ENCODE measurements at places on chromosomes 7 and 10.

DNA sequence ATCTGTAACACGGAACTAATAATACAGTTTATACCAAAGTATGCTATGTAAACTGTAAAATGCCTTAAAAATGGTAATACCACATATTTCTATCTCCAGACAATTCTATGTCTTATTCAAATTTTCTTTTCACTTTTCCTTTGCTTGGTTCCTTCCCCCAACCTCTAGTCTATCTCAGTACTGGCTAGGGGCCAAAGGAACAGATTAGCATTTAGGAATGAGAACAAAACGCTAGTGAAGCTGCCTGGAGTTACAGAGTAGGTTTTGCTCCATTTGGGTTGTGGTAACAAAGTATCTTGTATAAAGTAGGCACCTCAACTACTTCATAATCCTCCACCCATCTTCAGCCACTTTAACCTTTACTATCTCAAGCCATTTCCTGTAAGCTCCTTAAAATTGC lies 94.1 kb downstream of the HBP1 start:
- DNase-seq, result no peak

DNA sequence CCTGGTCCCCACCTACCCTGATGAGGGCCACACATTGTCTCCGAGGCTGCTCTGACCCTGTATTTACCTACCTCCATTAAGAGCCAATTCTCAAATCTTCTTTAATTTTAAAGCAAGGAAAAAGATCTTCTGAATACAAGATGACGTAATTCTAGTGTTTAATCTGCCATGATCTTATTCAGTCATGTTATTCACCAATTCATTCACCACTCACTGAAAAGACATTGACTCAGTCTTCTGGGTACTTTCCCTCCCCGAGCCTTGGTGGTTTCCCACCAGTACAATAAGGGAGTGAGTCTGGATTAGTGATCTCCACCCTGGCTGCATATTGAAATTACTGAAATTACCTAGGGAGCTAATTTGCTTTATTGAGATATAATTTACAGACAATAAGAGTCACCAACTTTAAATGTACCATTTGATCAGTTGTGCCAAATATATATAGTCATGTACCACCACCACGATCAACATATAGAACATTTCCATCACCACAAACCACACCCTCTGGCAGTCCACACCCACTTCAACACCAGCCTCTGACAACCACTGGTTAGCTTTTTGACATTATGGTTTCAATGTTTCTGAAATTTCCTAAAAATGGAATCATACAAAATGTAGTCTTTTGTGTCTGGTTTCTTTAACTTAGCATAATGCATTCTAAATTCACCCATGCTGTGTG lies 117.5 kb upstream of the UNC5B start:
- peak; percentile 29 for DNase-seq

DNA sequence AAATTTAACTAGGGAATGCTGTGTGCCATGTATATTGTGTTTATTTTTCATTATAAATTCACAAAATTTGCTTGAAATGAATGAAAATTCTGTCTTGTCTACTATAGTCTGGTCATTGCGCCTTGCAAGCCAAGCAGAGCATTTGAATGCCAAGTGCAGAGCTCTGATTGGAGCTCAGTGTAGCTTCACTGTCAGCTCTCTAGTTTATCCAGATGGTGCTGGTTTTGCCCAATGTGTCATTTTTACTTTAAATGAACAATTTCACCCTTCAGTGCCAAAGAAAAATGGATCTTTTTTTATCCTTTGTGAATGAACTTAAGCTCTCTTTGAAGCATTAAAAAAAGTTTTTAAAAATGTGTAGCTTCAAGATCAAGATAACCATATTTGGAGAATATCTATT lies 225.6 kb upstream of the CACNA2D1 start:
- no peak for DNase-seq

DNA sequence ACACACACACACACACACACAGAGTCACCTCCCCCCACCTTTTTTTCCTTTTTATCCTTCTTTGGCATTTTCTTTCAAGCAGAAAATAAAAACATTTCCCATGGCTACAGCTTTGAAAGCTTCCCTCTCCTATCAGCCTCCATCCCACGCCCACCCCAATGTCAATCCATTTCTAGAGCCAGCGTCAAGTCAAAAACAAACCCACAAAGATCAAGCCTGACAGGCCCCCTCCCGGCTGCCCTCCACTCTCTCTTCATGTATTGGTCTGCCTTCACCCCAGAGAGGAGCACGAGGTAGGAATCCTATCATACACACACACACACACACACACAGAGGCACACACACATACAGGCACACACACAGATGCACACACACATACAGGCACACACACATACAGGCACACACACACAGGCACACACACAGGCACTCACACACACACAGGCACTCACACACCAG lies 8.0 kb upstream of the TNRC18 start:
- no peak for DNase-seq

DNA sequence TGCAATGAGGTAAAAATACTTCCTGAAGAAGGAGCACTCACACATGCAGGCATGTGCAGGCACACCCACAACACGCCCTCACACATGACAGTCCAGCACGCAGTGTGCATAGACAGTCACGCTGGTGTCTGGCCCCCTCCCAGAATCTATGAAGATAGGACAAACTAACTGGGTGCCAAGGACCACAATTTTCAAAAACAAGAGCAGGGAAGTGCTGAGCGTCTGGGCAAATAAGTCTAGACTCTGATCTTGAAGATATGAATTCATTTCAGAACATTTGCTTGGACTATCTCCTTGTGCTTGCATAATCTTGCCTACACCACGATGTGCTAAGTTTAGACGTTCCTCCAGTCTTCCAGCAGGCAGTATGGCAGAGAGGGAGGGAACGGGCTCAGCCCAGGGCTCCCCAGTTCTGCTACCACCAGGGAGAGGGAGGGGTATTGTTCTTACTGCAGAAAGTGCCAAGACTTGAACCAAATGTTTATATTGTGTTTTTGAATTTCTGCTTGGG lies 276.5 kb upstream of the KLF6 start:
- no peak for DNase-seq

GRCh38 chr10:55141892-55142291 lies 340.9 kb upstream of the PCDH15 start:
- no peak for DNase-seq

GRCh38 chr7:108146070-108146842 lies 16.1 kb upstream of the LAMB4 start:
- DNase-seq, result peak; percentile 32

DNA sequence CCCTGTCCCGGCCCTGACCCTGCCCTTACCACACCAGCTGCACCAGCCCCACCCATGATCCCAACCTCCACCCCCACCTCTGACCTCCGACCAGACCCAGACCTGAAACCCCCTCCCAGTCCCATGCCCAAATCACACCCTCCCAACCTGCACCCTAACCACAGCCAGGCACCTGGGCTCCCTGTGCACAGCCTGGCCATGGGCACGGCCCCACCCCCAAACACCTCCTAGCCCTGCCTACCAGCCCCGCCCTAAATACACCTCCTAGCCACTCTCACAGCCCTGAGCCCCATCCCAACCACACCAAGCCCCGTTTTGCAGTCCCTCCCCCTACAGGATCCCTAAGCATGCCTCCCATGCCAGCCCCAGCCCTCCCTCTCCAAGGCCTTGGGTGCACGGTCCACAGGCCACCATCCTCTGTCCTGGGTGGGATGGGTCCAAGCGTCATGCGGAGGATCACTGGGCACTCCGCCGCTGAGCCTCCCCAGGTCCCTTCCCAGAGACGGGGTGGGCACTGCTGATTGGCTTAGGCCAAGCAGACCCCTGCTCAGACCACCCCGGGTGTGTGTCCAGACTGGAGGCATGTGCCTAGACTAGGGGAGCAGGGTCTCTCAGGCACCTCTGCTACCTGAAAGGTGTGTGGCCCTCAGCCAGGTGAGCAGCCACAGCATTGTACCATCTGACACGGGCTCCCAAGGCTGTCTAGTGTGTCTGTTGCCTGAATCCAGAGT lies 30.1 kb downstream of the INSIG1 start:
- no peak for DNase-seq

DNA sequence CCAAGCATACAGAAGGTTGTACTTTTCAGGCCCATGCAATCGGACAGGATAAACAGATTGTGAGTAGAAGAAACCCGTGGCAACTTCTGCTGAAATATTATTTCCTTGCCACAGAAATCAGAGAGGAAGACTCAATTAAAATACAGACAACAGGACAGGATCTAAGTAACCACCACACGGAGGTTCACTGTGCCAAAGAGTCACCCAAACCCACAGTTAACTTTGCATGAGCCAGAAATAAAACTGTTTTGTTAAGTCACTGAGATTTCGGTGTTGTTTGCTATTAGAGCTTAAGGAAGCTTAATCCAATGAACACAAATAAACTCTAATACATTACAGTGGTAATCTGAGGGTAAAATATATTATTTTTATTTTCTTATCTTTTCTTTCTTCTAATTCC lies 14.0 kb downstream of the PNPLA8 start:
- no peak for DNase-seq

- no peak for DNase-seq
These were observed 166.6 kb downstream of the KIF20B start for GRCh38 chr10:89867964-89868363.

- DNase-seq, result no peak
These were observed 42.3 kb downstream of the ATAD1 start for GRCh38 chr10:87775766-87776165.

- no peak for DNase-seq
These were observed 40.5 kb downstream of the PAPSS2 start for GRCh38 chr10:87700031-87700796.

- DNase-seq, result no peak
These were observed 52.2 kb downstream of the CREB3L2 start for GRCh38 chr7:137949416-137950262.

- peak; percentile 63 for DNase-seq
These were observed 25.8 kb upstream of the PPP2R2D start for GRCh38 chr10:131874991-131875451.

DNA sequence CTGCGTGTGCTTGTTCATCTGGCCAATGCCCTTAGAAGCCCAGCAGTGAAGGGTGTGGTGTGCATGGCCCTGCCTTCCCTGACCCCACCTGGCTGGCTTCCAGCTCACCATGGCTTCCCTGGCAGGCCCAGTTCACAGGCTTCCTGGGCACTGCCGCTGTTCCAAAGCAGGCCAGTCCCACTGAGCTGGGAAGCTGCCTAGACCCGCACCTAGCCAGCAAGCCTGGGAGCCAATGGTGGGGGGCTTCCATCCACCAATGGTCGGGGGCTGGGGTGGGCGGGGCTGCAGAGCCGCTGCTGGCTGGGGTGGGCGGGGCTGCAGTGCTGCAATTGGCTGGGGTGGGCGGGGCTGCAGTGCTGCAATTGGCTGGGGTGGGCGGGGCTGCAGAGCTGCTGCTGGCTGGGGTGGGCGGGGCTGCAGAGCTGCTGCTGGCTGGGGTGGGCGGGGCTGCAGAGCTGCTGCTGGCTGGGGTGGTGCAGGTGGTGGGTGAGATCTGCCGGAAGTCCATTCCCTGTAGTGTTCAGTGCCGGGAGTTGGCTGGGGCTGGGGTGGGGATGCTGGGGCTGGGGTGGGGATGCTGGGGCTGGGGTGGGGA lies 12.4 kb downstream of the CALY start:
- peak; percentile 66 for DNase-seq

DNA sequence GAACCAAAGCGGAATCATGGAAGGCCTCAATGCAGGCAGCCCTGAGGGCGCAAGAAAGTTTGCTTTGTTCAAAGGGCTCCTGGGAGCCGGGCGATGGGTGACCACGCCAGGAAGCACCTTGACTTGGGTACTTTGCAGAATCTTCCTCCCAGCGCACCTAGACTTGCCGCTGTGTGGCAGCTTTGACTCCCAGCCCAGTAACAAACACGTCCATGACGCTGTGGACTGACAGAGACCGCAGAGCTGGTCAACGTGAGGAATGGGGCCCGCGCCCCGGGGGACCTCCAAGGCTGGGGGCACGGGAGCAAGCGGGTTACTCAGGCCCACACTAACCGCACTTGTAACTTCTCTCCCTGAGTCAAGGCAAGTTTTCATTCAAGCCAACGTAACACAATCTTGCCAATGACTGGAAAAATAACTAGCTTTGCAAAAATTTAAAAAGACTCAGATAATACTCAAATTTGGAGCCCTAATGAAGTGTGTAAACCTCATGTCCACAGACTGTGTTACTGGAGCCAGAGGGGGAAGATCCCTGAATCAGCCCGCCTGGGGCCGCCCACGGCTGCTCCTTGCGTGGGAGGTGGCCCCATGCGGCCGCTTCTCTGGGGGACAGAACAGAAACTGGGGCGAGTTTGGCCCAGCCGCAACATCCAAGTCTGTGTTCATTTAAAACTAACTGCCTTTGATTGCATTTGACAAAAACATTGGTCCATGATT lies 130.8 kb downstream of the DNAJB6 start:
- no peak for DNase-seq

DNA sequence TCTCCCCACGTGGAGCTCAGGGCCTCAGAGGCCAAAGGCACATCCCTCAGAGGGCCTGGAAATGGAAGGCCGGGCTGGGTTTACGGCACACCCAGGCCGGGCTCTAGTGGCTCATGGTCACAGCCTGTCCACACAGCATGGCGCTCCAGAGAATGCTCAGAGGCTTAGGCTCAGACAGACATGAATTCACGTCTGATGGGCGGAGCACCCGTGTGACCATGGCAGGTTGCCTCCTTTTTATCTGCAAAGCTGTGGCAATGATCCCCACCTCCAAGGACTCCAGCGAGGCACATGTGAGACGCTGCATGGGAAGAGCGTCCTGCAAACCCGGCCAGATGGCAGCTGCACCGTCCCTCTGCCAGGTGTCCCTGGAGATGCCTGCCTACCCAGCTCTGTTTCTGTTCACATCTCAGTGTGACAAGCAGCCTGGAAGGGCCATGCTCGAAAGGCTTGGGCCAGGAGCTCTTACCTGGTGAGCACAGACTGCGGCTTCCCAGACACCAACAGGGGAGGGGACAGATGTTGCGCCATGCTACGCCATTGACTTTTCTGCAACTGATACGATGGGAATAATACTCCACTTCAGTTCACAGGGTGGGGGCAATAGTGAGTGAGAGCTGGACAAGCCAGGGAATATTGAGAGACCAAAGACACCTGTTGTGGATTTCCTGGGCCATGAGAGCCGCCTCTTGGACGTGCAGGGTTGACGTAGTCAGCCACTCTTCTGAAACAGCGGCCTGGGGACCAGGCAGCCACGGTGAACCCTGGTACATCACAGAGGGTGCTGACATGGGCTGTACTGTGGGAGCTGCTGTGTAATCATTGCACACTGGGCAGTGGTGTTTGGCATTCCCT lies 34.4 kb upstream of the FAM20C start:
- no peak for DNase-seq

DNA sequence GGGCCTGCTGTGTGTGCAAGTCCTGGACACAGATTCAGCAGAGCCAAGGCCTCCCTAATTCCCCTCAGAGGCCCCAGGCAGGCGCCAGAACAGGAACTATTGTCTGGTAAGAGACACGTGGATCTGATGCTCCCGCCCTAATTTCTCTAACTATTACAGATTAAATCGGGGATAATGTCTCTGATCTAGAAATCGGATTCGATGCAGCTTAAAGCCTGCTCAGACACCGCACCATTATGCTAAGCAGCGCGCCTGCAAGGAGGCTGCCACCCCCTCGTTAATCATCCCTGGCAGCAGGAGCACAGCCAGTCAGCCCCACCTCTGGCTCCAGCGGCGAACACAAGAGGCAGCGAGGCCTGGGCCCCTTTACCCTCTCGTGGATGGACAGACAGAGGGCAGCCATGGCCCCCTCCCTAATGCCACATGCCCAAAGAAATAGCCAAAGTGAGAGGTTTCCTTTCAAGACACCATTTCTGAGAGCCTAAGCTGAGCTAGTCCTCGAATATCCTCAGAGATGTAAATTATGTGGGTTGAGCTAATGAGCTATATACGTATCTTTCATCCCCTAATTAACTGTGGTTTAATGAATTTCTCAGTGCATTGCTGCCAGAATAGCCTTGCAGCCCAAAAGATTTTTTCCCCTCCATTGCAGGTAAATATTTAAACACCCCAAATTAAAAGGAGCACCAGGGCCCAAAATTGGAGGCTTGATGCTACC lies 122.1 kb downstream of the GRID1 start:
- DNase-seq, result no peak

All from activated T-cell treated with anti-CD3 and anti-CD28 coated beads for 48 hours (primary cell).